ENCODE measurements at places on chromosomes 13 and 19.

DNA sequence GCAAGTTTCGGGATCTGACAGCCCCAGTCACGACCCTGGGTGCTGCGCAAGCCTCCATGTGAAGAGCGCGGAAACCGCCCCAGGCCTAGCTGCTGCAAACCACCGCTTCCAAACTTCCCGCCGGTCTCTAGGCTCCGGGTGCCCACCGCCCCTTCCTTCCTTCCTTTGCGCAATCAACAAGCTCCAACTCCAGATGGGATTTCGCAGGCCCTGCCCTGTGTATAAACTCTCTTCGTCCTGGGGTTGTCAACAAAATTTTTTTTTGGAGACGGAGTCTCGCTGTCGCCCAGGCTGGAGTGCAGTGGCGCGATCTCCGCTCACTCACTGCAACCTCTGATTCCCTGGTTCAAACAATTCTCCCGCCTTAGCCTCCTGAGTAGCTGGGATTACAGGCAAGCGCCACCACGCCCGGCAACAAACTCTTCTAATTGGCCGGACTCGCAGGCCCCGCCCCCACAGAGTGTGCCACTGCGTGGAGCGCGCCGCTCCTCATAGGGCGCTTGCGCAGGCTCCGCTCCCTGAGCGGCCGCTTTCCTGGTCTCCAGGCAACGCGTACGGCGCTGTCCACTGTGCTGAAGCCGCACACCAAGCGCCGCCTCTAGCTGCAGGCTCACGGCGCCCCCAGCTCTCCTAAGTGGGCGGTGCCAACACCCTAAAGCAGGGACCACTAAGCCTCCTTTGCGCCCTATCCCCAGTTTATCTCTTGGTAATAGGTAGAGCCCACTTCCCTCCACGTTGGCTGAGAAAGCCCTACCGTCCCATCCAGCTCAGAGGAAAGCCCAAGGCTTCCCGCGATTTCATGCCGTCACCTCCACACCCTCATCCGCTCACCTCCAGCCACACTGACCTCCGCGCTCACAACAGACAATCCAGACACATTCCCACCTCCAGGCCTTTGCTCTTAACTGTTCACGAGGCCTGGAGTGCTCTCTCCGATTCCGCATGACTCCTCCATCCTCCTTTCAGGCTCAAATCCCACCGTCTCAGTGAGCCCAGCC lies 5.5 kb upstream of the QTRT1 start:
- DNase-seq = peak; percentile 67

DNA sequence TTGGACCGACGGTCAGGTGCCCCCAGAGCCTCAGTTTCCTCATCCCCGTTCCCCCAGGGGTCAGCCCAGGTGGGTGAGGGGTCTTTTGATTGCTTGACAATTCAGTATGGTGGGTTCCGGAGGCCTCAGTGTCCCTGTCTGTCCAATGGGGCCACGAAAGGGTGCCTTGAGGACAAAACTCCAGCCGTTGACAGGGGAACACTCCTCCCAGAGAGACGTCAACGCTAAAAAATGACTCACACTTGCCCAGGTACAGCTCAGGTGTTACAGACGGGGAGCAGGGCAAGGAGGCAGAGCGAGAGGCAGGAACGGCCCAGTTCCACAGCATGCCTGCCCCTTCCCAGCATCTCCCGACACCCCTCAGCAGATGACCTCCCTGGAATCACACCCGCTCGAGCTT lies 1.8 kb downstream of the TNFAIP8L1 start:
- DNase-seq = no peak

GRCh38 chr19:29812080-29812880 lies 489 bp downstream of the CCNE1 start:
- DNase-seq = no peak

DNA sequence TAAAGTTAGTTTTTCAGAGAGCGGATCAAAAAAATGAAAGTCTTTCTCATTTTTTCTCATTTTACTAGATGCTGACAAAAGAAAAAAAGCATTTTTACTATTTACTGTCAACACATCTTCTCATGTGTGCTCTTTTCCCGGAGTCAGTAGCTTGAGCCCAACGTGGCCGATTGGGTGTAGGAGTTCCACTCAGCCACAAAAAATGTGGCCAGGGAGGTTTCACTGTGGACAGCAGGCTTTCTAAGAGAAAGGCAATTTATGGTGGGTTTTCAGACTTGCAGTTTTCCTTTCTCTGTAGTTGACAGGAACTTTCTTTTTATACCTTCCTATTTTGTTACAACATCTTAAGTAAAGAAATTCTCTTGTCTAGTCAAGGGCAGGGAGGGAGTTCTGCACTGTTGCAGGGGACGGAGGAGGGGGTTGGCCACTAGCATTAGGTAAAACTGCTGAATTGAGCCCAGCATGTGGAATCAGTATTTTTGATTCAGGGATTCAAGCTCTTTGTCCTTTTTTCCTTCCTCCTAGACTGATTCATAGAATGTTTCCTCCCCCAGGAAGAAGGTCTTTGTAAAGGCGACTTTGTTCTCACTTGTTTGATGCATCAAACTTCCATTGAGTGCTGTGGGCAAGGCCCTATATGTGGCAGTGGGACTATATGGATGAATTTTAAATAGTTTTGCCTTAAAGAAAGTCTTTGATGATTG lies 123.1 kb downstream of the B3GLCT start:
- no peak for DNase-seq

DNA sequence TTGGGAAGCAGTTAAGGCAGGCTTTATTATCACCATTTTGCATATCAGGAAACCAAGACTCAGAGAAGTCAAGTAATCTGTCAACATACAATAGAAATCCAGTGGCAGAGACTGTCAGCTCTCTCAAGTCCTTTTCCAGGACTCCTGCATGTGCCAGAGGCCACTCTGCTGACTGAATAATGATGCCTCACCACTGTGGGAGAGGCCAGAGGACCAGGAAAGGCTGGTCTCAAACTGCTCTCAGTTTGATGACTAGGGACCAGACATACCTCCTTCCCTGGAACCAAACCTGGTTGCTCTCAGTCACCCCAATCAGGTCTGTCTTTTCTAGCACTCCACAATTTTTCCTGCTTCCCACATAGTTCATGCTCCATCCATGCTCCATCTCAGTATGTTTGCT lies 8.0 kb downstream of the RNASEH2B start:
- DNase-seq = no peak

- DNase-seq = no peak
Observed at GRCh38 chr13:46100191-46100815, 4.5 kb downstream of the CPB2 start.

DNA sequence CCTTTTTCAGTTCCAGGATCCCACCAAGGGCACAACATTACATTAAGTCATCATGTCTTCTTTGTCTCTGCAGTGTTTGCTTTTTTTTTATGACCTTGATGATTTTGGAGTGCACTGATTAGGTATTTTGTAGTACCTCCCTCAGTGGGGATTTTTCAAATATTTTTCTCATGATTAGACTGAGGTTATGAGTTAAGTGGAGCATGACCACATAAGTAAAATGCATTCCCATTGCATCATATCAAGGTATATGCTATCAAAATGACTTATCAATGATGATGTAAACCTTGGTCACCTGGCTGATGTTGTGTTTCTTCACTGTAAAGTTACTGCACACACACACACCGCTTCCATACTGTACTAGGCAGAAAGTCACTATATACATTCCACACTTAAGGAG lies 96.7 kb upstream of the TRPC4 start:
- no peak for DNase-seq

GRCh38 chr13:66617786-66618185 lies 612.4 kb downstream of the PCDH9 start:
- no peak for DNase-seq

DNA sequence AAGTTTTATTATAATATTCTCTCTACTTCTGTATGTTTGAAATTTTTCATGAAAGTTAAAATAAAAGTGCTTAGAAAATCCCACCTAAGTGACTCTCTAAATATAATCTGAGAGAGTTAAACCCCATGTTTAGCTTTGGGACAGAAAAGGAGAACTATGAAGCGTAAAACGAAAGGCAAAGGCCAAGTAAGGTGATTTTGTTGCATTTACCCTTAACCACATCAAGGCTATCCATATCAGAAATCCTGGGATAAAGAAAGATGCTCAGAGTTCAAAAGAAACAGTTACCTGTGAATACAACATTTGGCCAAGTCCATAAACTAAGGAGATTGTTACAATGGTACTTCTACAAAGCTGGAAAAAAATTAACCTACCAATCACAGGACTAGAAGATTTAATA lies 31.3 kb downstream of the UBL3 start:
- no peak for DNase-seq

GRCh38 chr13:90502153-90502552 lies 845.3 kb upstream of the MIR17HG start:
- no peak for DNase-seq

DNA sequence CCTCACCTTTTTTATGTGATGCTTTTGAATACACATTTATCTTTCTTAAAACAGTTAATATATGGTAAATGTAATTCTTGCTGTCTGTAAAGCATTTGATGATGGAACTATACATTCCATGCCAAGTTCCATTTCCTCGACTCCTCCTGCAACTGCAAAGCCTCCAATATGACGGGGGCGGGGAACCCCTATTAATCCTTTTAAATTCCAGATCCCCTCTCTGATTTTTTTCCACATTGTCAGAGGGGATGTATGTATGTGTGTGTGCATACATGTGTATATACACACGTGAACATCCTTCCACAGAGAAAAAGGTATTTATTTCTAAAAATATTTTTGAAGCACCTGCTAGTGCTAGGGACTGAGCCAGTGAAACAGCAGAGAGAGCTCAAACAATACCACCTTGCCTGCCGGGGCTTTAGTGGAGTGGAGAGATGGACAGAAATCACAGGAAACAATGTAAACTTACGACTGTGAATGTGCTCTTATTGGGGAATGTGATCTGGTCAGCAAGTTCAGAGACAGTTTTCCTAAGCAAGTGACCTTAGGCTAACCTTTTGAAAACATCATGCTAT lies 25.3 kb upstream of the MAB21L1 start:
- DNase-seq = no peak

- no peak for DNase-seq
Observed at GRCh38 chr13:111557921-111558699, 237.7 kb downstream of the TEX29 start.

- no peak for DNase-seq
Observed at GRCh38 chr13:28545583-28546333, 50.8 kb upstream of the FLT1 start.

DNA sequence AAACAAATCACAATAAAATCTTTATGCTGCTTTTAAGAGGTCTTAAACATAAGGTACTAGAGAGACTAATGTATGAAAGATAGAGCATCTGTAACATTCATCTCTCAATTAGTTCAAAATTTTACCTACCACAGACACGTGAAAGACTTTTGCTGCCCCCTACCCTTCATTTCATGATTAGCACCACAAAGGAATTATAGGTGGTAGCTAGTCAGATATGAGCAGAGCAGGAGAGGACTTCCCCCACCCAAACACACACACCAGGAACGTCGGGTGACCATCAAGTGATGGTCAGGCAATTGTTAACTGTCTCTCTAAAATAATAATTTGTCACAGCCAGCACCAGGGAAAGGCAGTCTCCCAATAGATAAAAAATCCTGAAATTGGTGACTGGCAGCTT lies 1531.7 kb upstream of the SPRY2 start:
- DNase-seq = no peak

GRCh38 chr13:44895264-44895952 lies 93.9 kb downstream of the NUFIP1 start:
- DNase-seq = no peak

GRCh38 chr19:1122972-1123363 lies 19.2 kb downstream of the GPX4 start:
- no peak for DNase-seq

DNA sequence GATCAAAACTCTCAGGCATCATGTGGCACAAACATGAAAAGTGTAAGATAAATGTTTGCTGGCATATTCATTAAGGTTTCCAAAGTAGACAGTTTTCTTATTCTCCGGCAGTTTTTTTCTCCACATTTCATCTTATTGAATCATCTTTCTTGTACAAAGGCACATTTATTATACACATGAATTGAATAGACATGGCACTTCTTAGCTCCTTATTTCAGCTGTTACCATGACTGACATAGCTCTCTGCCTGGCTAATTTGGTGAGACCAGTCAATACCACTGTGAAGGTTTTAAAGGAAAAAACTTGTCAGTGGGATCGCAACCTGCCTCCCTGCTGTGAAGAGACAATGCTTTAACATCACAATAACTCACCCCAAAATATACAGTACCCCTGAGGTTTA lies 285.0 kb upstream of the PCDH20 start:
- DNase-seq = no peak

DNA sequence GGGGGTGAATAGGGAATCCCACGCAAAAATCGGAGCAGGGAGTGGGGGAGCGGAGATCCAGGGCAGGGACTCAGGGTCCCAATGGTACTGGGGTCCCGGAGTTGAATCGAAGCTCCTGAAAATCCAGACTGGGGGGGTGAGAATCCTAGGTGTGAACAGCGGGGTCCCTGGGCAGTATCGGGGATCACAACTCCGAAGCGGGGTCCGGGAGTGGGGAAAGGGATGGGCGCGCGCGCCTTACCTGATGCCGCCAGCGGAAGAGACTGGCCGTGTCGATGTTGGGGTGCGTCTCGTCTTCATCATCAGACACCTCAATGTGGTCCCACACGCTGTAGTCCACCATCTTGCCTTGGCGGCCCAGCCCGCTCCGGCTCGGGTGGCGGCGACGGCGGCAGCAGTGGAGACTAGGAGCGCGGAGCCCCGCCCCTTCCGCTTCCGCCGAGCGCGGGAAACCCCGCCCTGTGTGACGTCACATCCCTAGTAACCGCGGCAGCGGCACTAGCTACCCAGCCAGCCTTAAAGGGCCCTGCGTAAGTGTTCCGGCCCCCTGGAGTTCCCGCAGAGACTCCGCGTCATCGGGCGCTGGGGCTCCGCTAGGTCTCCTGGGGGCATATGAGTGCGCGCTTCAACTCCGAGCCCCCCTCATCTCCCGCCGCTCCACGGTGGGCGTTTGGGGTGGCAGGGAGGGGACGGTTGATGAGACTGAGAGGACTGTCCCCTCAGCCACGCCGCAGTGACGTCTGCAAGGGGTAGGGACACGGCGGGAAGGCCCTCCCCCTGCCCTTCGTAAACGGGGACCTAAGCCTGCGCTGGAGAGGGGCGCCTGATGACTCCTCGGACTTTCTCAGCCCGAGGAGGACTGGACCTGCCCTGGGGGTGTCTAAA lies at the start of gene CDC37:
CDC37 (minus strand) TSS at position 406 of the 885 bp plus-strand sequence; CDS start at position 343, 63 bp downstream.
- peak; percentile 97 for DNase-seq

- no peak for DNase-seq
Observed at GRCh38 chr19:19345232-19345631, 24.6 kb downstream of the MAU2 start.

DNA sequence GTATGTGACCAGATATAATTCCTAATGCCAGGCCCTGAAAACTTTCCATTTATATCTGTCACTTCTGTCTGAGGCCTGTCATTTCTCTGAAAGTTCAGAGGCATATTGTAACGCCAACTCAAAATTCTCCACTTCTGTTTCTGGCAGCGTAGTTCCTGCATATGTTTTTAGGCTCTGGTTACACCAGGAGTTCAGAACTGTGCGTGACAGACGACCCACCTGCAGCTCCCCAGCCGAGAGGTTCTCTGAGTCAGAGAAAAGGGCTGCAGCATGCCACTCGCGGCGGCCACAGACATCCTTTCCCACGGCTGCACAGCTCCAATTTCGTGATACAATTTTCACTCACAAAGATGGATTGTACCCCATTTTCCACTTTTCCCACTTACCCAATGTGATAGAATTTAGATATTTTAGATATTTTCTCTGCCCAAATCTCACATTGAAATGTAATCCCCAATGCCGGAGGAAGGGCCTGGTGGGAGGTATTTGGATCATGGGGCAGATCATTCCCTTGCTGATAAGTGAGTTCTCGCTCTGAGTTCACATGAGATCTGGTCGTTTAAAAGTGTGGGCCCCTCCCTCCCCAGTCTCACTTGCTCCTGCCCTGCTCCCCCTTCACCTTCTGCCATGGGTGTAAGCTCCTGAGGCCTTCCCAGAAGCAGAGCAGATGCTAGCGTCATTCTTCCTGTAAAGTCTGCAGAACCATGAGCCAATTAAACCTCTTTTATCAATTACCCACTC lies 308.1 kb downstream of the LIG4 start:
- no peak for DNase-seq
